ENCODE measurements at places on chromosomes 16 and 17.

GRCh38 chr16:11756248-11756647 is 13.6 kb upstream of the TXNDC11 start:
- DNase-seq = no peak

- DNase-seq = no peak
These were observed 26.7 kb downstream of the WNT9B start for GRCh38 chr17:46878055-46878454.

DNA sequence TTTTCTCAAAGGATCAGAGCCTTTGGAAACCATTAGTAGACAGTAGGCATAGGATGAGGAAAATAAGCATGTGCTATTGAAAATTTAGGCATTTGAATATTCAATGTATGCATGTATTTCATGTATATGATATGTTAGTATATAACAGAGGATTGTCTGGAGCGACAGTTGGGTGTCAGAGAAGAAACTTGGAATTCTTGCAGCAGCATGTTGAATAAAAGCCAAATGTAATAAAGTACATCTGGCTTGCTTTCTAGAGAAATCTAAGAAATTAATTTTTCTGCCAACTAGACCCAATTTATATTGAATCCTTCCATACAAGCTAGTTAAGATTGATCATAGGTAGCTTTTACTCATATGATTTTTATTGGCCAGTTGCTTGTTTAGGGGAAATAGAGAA is 578.8 kb downstream of the CDH11 start:
- DNase-seq = no peak

- DNase-seq = no peak
These were observed 13.6 kb downstream of the KATNB1 start for GRCh38 chr16:57749101-57749692.

DNA sequence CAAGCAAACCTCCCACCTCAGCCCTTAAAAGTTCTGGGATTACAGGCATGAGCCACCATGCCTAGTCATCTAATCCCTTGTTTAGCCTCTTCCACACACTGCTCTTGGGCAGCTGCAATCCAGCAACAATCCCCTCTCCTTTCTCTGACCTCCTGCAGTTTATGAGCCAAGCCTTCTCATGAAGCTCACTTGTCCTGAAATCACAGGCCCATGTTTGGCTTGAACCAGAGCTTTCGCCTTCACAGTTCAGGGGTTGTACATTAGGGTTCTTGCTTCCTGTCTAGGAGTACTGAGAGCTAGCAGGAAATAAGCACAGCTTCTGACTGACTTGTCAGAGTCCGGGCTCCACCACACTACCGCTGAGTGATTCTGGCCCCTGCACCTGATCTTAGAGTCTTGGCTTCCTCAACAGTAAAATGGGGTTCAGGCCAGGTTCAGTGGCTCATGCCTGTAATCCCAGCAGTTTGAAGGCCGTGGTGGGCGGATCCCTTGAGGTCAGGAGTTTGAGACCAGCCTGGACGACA is 16.3 kb downstream of the ERAL1 start:
- DNase-seq = no peak

DNA sequence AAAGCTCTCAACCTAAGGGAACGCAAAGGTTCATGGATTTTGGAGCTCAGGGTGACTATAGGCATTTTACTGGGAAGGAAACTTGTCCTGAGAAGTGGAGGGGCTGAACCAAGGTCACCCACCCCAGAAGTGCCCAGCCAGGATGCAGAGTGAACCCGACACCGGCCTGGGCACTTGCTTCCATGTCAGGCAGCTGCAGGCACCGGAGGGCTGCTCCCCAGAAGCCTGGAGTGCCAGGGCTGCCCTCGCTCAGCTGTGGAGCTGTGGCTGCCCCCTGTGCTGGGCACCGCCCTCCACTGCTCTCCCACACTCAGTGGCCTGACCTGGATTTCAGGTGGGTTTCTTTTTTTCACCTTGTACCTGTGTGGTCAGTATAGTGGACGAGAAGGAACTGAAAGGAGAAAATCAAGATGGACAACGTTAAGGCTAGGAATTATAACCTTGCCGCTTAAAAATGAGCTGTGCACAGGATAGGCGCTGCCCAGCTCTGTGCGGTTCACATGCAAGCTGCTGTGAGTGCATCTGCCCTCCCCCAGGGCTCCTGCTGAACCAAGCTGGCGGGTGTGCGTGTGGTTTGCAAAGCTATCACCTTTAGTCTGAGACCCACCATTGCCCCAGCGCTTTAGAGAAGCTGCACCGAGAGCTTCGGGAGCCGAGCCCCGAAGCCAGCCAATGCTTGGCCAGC is 2.2 kb downstream of the MAPK8IP3 start:
- DNase-seq = no peak

- DNase-seq = no peak
These were observed 244.1 kb downstream of the CEP112 start for GRCh38 chr17:65947831-65948230.

- DNase-seq = no peak
These were observed 27.5 kb downstream of the TRIM25 start for GRCh38 chr17:56886288-56886731.

- DNase-seq = peak; percentile 66
These were observed 66.0 kb upstream of the ZNF423 start for GRCh38 chr16:49921791-49922456.

GRCh38 chr17:40632216-40632615 is 15.4 kb downstream of the SMARCE1 start:
- no peak for DNase-seq

DNA sequence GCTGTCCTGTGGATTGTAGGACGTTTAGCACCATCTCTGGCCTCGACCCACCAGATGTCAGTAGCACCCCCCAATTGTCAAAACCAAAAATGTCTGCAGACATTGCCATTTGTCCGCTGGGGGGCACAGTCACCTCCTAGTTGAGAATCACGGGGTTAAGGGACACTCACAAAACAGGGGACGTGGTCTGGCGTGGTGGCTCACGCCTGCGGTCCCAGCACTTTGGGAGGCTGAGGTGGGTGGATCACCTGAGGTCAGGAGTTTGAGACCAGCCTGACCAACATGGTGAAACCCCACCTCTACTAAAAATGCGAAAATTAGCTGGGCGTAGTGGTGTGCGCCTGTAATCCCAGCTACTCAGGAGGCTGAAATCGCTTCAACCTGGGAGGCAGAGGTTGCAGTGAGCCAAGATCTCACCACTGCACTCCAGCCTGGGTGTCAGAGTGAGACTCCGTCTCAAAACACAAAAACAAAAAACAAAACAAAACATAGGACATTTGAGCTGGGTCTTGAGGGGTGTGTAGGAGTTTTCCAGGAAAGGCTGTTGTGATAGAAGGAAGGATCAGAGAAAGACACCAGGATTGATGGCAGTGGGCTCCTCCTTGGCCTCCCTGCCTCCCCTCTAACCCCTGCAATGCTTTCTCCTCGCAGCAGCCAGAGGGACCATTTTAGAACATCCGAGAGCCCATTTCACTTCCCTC is 171.8 kb upstream of the GSE1 start:
- DNase-seq = no peak

GRCh38 chr17:13410214-13410613 is 191.5 kb downstream of the HS3ST3A1 start:
- no peak for DNase-seq

- peak; percentile 93 for DNase-seq
These were observed at the start of gene MT2A for GRCh38 chr16:56608043-56608875. TSS of gene MT2A (plus strand) at chr16:56608584. CDS start at chr16:56608656, 72 bp downstream.

DNA sequence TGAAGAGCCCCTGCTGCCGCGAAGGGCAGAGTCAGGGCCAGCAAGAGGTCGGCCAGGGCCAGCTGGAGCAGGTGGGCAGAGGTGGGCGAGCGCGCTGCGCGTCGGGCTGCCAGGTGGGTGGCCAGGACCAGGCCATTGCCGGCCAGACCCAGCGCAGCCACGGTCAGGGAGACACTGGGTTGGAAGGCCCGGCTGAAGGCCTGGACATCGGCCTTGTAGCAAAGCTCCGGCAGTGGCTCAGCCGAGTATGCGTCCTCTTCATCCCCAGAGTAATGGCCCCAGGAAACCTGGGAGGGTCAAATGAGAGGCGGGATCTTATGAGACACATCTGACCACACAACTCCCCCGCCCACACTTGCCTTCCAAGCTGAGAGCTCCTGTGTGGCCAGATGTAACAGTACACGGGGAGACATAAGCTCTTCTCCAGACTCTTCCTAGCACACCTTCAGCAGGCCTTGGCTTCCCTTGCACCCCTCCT is 1.3 kb downstream of the CCR10 start:
- DNase-seq = no peak
